ENCODE measurements at places on chromosomes 1 and 21.

- H3K4me1 ChIP-seq = peaks cover 35% of the 10 kb centered on the region
- no peak overlapping the region for H3K4me3 ChIP-seq
- peak overlapping the region; percentile 6 for H3K27ac ChIP-seq
- no peak for DNase-seq
- no peaks in the 10 kb centered on the region for H3K36me3 ChIP-seq
Observed at GRCh38 chr1:207815913-207816291, 64.0 kb downstream of the CD46 start.

GRCh38 chr1:150548632-150549495, at the start of gene ADAMTSL4:
Gene ADAMTSL4, plus strand, starts transcription at chr1:150549408. Its CDS starts 2,881 bp downstream, at chr1:150552289.
- H3K27me3 ChIP-seq = no peaks in the 10 kb centered on the region
- peak within 1 kb of the TSS; percentile 98 for H3K27ac ChIP-seq
- no peaks in the 10 kb centered on the region for H3K4me1 ChIP-seq
- H3K36me3 ChIP-seq = no peaks in the 10 kb centered on the region
- H3K4me3 ChIP-seq = peak within 1 kb of the TSS; percentile 36
- peak; percentile 57 for DNase-seq

DNA sequence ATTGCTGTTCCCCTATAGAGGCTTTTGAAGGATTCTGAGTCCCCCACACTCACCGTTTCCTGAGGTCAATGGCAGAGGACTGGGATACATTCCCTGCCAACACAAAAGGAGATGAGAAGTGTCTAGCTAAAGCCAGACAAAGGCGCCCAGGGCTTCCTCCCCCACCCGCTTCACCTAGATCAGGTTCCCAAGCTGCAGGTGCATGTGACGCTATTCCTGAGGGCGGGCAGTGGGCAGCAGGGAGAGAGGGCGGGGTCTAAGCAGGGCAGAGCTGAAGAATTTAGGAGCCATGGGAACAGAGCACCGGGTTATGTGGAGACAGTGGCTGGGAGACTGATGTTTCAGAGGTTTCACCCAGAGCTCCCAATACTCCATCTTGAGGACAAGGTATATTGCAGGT, 6.0 kb upstream of the ARHGEF2 start:
- no peaks in the 10 kb centered on the region for H3K27me3 ChIP-seq
- no peaks in the 10 kb centered on the region for H3K36me3 ChIP-seq
- H3K4me3 ChIP-seq = no peak overlapping the region
- H3K27ac ChIP-seq = peak overlapping the region; percentile 99
- DNase-seq = no peak
- H3K4me1 ChIP-seq = peaks cover 19% of the 10 kb centered on the region

- no peak for DNase-seq
- H3K4me1 ChIP-seq = no peaks in the 10 kb centered on the region
- no peaks in the 10 kb centered on the region for H3K36me3 ChIP-seq
- H3K27ac ChIP-seq = no peak overlapping the region
- H3K4me3 ChIP-seq = no peak overlapping the region
- no peaks in the 10 kb centered on the region for H3K27me3 ChIP-seq
Observed at GRCh38 chr1:187840557-187840956, 1011.8 kb downstream of the PLA2G4A start.

DNA sequence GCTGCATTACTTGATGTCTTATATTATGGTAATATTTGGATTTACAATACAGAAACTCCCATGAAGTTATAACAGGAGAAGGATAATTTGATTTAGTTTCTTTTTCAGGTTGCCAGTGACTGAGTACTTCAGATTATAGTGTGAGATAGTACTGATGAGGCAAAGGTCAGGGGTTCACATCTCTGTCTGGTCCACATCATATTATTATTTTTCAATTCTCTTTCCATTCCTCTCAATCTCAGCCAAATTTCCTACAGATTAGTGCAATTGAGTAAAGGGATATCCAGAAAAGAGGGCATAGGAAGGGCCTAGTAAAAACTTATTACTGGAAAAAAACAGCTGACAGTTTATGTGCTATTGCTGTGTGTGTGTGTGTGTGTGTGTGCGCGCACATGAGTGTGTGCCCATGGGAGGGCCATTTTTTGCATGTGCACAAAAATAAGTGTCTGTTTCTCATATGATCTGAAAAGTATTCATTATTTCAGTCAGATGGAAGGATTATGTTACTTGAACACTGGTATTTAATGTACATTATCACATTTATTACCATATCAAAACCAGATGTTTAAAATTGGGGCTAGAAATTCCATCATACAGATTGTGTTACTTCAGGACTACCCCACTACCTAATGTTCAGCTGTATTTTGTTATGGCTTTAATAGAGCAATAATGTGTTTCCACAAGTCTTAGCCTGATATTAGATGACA, 78.3 kb upstream of the KCNK2 start:
- H3K36me3 ChIP-seq = no peaks in the 10 kb centered on the region
- no peaks in the 10 kb centered on the region for H3K27me3 ChIP-seq
- no peak for DNase-seq

GRCh38 chr1:25765923-25766589, 33.9 kb upstream of the SELENON start:
- no peaks in the 10 kb centered on the region for H3K36me3 ChIP-seq
- no peak overlapping the region for H3K4me3 ChIP-seq
- no peak for DNase-seq
- no peaks in the 10 kb centered on the region for H3K27me3 ChIP-seq
- H3K4me1 ChIP-seq = peaks cover 14% of the 10 kb centered on the region
- H3K27ac ChIP-seq = no peak overlapping the region

DNA sequence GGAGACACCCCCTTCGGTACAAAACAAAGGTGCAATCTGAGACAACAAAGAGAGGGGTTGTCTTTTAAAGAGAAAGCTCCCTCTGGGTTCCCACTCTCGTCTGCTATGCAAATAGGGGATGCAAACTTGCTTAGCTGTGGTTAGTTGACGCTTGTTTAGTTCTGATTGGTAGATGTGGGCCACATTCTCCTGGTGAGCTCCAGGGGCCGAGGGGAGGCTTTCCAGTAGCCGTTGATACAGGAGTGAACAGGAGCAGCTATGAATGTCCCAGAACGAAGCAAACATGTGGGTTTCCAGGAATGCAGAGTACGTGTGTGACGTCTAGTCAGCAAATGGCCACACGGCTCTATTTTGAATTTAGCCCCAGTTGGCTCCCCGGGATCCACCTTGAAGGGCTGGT, 14.7 kb downstream of the TFF2 start:
- no peak overlapping the region for H3K4me3 ChIP-seq
- DNase-seq = no peak
- no peaks in the 10 kb centered on the region for H3K4me1 ChIP-seq
- no peaks in the 10 kb centered on the region for H3K27me3 ChIP-seq

DNA sequence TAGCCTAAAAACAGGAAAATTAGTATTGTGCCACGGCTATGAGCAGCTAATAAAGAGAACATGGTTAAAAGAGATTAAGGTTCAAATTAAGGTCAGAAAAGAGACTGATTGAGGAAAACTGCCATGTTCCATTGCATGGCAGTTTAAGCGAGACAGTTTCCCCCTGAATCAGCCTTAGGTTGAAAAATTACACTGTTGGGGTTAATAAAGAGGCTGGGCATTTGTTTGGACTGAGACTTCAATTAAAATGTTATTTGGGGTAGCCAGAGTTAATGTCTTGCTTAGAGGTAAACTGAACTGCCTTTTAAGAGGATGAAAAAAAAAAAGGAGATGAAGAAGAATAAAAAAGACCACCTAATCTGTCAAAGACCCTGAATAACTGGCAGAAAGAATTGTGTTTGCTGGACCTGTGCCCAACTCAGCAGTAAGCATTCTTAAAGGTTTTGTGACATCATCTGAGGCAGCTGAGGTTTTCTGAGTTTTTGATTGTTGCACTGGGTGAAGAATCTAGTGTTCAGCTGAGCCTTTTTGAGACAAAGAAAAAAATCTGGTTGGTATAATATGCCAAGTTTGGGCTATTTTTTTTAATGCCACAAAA, 17.7 kb upstream of the PROX1 start:
- no peak for DNase-seq
- H3K27ac ChIP-seq = no peak overlapping the region
- no peaks in the 10 kb centered on the region for H3K36me3 ChIP-seq
- H3K4me1 ChIP-seq = no peaks in the 10 kb centered on the region
- H3K4me3 ChIP-seq = no peak overlapping the region

DNA sequence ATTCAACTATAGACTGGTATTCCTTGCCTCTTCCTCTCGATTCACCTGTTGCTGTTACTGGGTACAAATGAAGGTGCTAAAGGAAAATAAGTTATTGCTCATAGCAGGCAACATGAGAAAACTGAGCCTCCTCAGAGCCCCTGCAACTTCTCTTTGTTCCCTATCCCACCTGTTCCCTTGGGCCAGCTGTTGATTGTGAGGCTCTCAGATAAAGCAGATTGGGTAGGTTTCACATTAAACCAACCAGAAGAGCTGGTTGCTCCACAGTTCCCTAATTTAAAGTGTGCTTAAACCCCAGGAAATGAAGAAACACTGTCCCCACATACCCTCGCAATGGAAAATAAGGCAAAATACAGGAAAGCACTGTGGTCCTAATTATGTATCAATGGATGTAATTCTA, 4.8 kb downstream of the DEDD start:
- no peak for DNase-seq
- H3K4me1 ChIP-seq = no peaks in the 10 kb centered on the region
- H3K36me3 ChIP-seq = no peaks in the 10 kb centered on the region
- H3K27ac ChIP-seq = no peak overlapping the region
- no peak overlapping the region for H3K4me3 ChIP-seq

- no peaks in the 10 kb centered on the region for H3K27me3 ChIP-seq
- no peaks in the 10 kb centered on the region for H3K4me1 ChIP-seq
- DNase-seq = no peak
Observed at GRCh38 chr1:25672763-25673409, 56.3 kb downstream of the MAN1C1 start.

GRCh38 chr21:31557421-31558188, 101.9 kb upstream of the SOD1 start:
- no peak overlapping the region for H3K27ac ChIP-seq
- H3K4me1 ChIP-seq = peaks cover 12% of the 10 kb centered on the region
- no peaks in the 10 kb centered on the region for H3K36me3 ChIP-seq
- no peak for DNase-seq

DNA sequence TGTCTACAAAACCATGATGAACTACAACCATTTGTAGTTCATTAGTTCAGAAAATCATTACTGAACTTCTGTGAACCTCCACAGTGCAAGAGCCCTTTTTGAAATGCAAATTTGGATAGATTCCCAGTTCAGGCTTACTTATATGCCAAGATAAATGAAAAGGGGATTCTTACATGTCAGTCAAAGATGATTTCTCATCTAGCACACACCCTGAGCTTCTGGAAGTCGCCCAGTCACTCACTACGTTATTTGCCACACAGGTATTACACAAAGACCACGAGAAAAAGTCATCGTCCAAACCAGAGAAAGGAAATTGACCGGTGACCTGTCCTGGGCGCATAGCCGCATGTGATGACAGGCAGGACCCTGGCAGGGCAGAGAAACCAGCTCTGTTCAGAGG, 41.8 kb downstream of the ETS2 start:
- H3K36me3 ChIP-seq = no peaks in the 10 kb centered on the region
- no peak overlapping the region for H3K27ac ChIP-seq
- no peaks in the 10 kb centered on the region for H3K27me3 ChIP-seq

DNA sequence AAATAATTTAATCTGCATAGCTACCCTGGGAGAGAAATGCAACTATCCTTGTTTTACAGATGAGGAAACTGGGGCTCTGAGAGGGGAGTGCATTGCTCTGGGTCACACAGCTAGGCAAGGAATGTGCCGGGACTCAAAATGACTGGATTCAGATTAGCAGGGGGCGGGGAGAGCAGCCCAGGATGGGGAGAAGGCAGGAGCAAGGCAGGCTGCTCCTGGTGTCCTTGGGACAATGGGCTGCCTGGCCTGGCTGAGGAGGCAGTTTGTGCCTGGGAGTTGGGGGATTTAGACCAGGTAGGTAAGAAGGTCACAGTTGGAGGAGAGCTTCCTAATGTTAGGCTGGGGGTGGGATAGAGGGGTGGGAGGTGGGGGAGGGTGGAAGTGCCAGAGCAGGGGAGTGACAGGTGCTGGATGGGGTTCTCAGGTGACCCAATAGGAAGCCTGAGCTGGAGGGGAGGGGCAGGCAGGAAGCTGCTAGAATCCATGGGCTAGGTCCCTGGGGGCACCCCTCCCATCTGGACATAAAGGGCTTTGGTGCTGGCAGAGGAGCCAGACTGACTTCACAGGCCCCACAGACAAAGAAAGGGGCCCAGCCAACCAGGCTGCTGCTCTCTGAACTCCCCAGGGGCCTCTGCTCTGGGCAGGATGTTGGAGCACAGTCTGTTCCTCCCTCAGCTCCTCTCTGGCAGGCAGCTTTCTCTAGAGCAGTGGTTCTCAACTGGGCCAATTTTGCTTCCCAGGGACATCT, 29.0 kb downstream of the TRIM62 start:
- H3K4me1 ChIP-seq = no peaks in the 10 kb centered on the region
- peak; percentile 57 for DNase-seq
- H3K27me3 ChIP-seq = no peaks in the 10 kb centered on the region
- H3K27ac ChIP-seq = peak overlapping the region; percentile 5

DNA sequence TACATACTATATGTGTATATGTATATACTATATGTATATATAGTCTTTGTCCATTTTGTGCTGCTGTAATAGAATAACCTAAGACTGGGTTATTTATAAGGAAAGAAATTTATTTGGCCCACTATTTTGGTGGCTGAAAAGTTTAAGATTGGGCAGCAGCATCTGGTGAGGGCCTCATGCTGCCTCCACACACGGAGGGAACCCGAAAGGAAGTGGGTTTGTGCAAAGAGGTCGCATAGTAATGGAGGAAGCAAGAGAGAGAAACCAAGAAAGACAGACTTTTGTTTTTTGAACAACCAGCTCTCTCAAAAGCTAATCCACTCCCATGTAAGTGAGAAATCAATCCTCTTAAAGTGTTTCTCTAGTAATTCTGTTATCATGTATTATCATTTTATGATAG, 1147.3 kb downstream of the NCAM2 start:
- H3K4me1 ChIP-seq = no peaks in the 10 kb centered on the region
- no peak overlapping the region for H3K27ac ChIP-seq
- H3K36me3 ChIP-seq = no peaks in the 10 kb centered on the region
- no peak overlapping the region for H3K4me3 ChIP-seq
- no peaks in the 10 kb centered on the region for H3K27me3 ChIP-seq
- DNase-seq = no peak

- no peak for DNase-seq
- no peaks in the 10 kb centered on the region for H3K27me3 ChIP-seq
- no peak overlapping the region for H3K4me3 ChIP-seq
- no peaks in the 10 kb centered on the region for H3K36me3 ChIP-seq
- no peak overlapping the region for H3K27ac ChIP-seq
- H3K4me1 ChIP-seq = no peaks in the 10 kb centered on the region
Observed at GRCh38 chr1:186532466-186532865, 71.6 kb upstream of the PDC start.

- no peak overlapping the region for H3K4me3 ChIP-seq
- H3K27ac ChIP-seq = no peak overlapping the region
- no peak for DNase-seq
- H3K27me3 ChIP-seq = no peaks in the 10 kb centered on the region
- no peaks in the 10 kb centered on the region for H3K4me1 ChIP-seq
- H3K36me3 ChIP-seq = no peaks in the 10 kb centered on the region
Observed at GRCh38 chr1:170367615-170368014, 164.4 kb upstream of the GORAB start.

DNA sequence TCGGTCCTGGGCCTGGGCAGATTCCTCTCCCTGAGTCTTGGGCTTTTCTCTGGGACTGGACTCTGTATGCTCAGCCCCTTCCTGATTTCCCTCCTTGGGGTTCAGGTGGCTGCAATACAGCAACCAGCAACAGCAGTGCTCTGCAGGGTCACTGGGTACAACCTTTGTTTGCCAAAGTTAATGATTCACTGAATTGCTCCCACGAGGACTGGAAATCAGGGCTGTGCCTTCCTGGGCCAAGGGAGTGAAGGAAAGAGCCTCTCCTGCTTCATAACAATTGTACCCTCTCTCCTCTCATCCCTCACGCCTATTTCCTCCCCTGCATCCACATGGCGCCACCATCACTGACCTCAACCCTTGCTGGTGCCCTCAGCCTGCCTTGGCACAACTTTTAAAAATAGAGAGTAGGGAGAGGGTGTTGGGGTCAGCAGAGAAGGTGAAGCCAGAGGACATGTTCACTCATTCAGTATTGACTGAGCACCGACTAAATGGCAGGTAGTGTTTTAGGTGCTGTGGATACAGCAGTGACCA, 52.8 kb upstream of the GOLT1A start:
- no peak for DNase-seq
- H3K4me3 ChIP-seq = no peak overlapping the region
